Stimulated activated CD4-positive, alpha-beta T cell treated with anti-CD3 and anti-CD28 coated beads, TNF-alpha, amount 100 ng/mL, for 4 hours (primary cell): ENCODE measurements at places on chromosomes 5 and 9.

- no peak for DNase-seq
Measured at GRCh38 chr5:161096581-161096980, 244.6 kb upstream of the ATP10B start.

- no peak for DNase-seq
Measured at GRCh38 chr5:95779611-95780010, 42.9 kb downstream of the GLRX start.

DNA sequence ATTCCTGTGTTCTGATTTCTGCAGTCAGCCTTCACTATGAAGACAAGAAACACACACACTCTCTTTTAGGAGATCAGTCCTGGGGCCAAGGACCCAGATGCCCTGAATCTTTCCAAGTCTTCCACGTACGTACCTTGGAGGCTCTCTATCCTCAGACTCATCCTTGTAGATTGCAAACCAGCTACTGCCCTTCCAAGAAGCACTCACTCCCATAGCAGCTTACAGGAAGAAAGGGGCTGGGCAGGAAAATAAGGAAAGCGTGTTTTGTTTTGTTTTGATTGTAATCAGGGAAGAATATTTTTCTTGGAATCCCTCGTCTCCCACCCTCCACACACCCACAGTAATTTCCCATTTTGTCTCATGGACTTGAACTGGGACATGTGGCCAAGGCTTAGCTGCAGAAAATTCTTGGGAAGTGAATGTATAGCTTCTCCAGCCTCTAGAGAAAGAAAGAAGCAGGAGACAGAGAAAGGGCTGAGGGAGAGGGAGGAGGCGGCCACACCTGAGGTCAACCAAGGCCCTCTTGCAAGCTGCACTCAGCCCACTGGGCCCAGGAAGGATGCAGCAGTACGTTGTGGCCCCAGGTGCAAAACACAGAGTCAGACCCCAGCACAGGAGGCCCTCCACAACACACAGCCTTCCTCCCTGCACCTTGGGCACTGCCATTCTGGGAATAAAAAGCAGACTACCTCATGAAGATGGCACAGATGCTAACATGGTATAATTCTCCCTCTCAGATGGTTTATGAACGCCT lies 29.9 kb downstream of the IRX2 start:
- no peak for DNase-seq

DNA sequence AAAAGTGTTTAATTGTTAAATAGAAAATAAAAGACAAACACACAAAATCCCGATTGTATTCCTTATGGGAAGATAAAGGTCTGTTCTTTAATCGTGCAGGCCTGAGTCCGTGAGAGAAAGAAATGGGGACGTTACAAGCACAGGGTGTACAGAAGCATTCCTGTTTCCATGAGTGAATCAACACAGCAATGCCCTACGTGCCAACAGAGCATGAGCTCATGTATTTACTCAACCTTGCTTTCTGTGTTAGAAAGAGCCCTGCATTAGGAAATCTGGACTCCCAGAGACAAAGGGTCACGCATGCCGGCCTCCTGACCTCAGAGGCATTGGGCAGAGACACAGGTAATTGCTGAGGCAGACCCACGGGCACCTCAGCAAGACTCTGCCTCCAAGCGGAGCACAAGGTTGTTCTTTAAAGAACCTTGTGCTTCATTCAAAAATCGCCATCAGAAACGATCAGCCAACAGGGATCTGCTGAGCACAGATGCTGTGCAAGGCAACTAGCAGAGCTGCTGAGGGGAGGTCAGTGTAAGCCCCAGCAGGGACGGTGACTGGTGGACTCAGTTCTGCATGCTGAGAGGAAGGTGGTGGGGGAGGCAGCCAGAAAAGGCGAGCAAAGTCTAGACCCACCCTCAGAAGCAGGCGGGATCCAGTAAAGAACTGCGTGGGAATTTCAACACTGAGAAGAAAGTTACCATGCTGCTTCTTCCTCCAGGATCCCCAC lies 101.0 kb downstream of the TLE1 start:
- no peak for DNase-seq

GRCh38 chr9:112097712-112098688 lies 77.1 kb downstream of the SUSD1 start:
- DNase-seq = peak; percentile 58

GRCh38 chr5:135546912-135547311 lies 11.1 kb upstream of the NEUROG1 start:
- no peak for DNase-seq

DNA sequence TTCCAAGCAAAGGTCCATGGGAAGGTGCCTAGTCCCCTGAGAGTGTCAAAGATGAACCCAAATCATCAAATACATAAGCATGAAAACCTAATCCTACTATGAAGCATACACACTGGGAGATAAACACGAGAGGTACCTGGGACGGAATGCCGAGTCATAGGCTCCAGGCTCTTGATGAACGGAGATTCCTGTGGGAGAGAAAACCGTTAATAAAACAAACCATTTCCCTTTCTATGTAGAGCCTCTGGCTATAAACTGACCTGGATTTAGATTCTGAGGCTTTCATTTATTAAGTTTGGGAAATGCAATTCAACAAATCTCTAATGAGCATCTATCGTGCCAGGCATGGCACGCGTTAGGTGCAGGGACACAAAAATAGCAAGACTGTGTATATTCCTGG lies 206.4 kb upstream of the IL12B start:
- no peak for DNase-seq

GRCh38 chr5:102654559-102655349 lies 100.4 kb upstream of the PAM start:
- no peak for DNase-seq

GRCh38 chr9:134726722-134727034 lies 85.1 kb downstream of the COL5A1 start:
- no peak for DNase-seq

GRCh38 chr5:177966839-177967166 lies 29.2 kb downstream of the PROP1 start:
- no peak for DNase-seq

GRCh38 chr5:90933298-90933697 lies 374.7 kb downstream of the ADGRV1 start:
- DNase-seq = no peak

- DNase-seq = no peak
Measured at GRCh38 chr5:674630-675011, 18.5 kb downstream of the TPPP start.

DNA sequence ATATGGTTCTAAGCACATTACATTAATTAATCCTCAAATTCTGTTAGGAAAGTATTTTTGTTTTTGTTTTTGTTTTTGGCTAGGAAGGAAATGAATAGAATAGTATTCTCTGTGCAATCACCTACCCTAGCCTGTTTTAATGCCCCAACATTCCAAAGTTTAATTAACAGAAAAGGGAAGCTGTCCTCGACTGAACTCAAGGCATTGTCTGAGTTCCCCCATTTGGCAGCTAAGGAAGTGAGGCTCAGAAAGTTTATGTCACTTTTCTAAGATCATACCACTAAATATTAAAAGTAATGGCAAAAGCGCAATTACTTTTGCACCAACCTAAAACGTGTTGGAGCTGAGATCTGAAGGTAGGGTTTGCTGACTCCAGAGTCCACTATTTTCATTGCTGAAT lies 59.8 kb downstream of the FGF1 start:
- no peak for DNase-seq

DNA sequence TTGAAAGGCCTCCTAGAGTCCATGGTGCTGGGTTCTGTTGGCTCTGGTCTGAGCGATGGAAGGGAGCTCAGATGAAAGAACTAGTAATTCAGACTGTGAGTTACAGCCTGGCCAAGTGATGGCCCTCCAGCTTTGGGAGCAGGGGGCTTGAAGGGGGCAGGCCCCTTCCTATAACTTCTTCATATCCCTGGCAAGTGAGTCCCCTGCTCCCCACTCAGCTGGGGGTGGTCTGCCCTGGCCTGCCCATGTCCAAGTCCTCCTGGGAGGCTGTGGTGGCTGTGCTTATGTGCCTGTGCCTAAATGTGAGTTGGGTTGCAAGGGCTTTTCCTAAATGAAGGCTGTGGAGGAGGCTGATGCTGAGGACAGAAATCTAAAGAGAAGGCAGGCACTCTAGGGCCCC lies 80.1 kb downstream of the MACROH2A1 start:
- no peak for DNase-seq
